Breast epithelium (tissue), 4 donors: ENCODE measurements at places on chromosomes 4 and X.

- H3K4me3 ChIP-seq, result no peak overlapping the region
- H3K4me1 ChIP-seq, result no peaks in the 10 kb centered on the region
- no peak overlapping the region for H3K27ac ChIP-seq
- H3K27me3 ChIP-seq, result no peaks in the 10 kb centered on the region
Observed at GRCh38 chrX:149512225-149512885, 7.2 kb upstream of the IDS start.

- H3K27me3 ChIP-seq, result no peaks in the 10 kb centered on the region
- no peak for DNase-seq
- H3K4me3 ChIP-seq, result no peak overlapping the region
- no peak overlapping the region for H3K27ac ChIP-seq
Observed at GRCh38 chr4:182187674-182188073, 55.5 kb upstream of the TENM3 start.

DNA sequence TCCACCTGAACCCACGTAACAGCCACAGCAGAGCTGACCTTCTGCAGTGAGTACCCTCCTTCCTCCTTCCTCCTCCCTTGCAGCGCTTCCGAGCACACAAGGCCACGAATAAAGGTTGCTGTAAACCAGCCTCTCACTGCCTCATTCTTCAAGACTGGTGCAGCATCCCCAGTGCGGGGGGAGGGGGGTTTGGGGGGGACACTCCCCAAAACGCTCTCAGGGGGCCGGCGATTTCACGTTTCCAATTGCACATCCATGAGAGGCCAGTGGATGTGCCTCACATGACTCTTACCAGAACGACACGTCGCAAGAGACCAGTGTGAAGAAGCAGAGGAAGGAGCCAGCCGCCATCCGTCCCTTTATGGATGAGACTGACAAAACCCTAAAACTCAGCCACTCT is 5.2 kb downstream of the DHRSX start:
- H3K27ac ChIP-seq, result no peak overlapping the region
- H3K27me3 ChIP-seq, result no peaks in the 10 kb centered on the region
- H3K36me3 ChIP-seq, result no peaks in the 10 kb centered on the region

GRCh38 chrX:132984058-132984650 is 25.7 kb upstream of the HS6ST2 start:
- H3K27me3 ChIP-seq, result peaks cover 34% of the 10 kb centered on the region
- H3K4me1 ChIP-seq, result no peaks in the 10 kb centered on the region
- H3K27ac ChIP-seq, result no peak overlapping the region
- no peaks in the 10 kb centered on the region for H3K36me3 ChIP-seq

DNA sequence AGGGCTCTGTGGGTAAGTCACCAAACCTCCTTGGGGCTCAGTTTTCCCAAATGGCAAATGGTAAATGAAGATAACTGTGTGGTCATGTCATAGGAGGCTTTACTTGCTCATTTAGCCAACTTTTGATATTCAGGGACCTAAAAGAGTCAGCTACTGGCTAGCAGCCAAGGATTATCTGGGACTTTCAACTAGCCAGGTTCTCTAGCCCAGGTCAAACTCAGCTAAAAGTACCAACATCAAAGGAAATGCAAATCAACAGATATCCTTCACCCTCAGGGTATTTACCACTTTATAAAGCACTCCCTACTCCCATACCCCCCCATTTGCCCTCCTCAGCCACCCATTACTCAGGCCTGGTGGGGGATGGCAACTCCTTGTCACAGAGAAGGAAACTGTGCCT is 7.5 kb downstream of the AMER1 start:
- H3K27me3 ChIP-seq, result no peaks in the 10 kb centered on the region
- H3K4me3 ChIP-seq, result no peak overlapping the region
- H3K27ac ChIP-seq, result no peak overlapping the region
- H3K4me1 ChIP-seq, result no peaks in the 10 kb centered on the region

DNA sequence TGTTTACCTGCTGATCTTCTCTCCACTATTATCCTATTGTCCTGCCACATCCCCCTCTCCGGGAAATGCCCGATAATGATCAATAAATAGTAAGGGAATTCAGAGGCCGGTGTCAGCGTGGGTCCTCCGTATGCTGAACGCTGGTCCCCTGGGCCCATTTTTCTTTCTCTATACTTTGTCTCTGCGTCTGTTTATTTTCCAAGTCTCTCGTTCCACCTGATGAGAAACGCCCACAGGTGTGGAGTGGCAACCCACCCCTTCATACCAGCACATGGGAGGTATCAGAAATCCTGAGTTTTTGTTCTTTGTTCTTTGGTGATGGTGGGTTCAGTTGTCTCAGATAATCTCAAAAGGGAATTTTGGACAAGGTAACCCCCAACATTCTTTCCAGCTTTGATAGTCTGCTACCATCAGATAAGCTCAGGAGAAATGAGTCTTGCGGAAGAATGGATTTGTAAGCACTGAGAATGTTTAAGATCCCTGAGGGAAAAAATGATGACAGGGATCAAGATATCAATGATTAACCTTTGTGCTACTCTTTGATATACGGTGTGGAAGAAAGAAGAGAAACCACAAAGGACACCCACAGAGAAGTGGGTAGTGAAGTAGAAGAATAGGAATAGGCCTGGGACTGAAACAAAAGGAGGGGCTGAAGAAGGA is 117.9 kb downstream of the CEP44 start:
- H3K4me3 ChIP-seq, result no peak overlapping the region
- H3K36me3 ChIP-seq, result no peaks in the 10 kb centered on the region
- H3K27me3 ChIP-seq, result no peaks in the 10 kb centered on the region
- no peaks in the 10 kb centered on the region for H3K4me1 ChIP-seq

DNA sequence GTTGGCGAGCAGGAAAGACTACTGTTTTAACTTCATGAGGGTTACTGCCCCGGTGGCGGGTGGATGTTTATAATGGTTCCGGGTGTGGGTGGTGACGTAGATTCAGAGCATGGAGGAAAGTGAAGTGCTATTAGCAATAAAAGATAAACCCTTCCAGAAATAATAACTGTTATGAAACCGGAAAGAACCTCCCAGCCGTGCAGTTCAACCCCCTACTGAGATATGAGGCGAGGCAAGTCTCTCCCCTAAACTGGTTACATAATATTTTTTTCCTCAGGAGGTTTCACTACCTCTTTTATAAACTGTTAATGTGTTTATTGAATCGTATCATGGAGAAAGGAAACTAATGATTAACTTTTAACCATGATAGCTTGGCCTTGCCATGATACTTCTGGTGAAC is 33.9 kb upstream of the STIM2 start:
- no peaks in the 10 kb centered on the region for H3K36me3 ChIP-seq
- no peaks in the 10 kb centered on the region for H3K27me3 ChIP-seq
- no peak overlapping the region for H3K4me3 ChIP-seq
- H3K27ac ChIP-seq, result no peak overlapping the region

GRCh38 chr4:48698029-48698971 is 81.8 kb downstream of the FRYL start:
- H3K36me3 ChIP-seq, result no peaks in the 10 kb centered on the region
- H3K27ac ChIP-seq, result no peak overlapping the region
- no peak for DNase-seq
- no peaks in the 10 kb centered on the region for H3K4me1 ChIP-seq

- H3K4me3 ChIP-seq, result no peak overlapping the region
- H3K4me1 ChIP-seq, result peaks cover 10% of the 10 kb centered on the region
Observed at GRCh38 chr4:55345054-55345453, 988 bp upstream of the SRD5A3 start.
